ENCODE measurements at places on chromosomes 6 and 20.
A peak's percentile ranks its signal among the peaks of the same experiment; 100 is the strongest.

GRCh38 chr6:90413396-90413795, 116.8 kb upstream of the BACH2 start:
- H3K4me3 ChIP-seq, result no peak overlapping the region
- no peak for DNase-seq
- no peaks in the 10 kb centered on the region for H3K36me3 ChIP-seq
- H3K27me3 ChIP-seq, result no peaks in the 10 kb centered on the region
- no peak overlapping the region for H3K27ac ChIP-seq

- no peak overlapping the region for H3K4me3 ChIP-seq
- no peak overlapping the region for H3K27ac ChIP-seq
- H3K4me1 ChIP-seq, result no peaks in the 10 kb centered on the region
- DNase-seq, result no peak
- H3K27me3 ChIP-seq, result no peaks in the 10 kb centered on the region
Observed at GRCh38 chr20:15887387-15887786, 685.9 kb downstream of the KIF16B start.

DNA sequence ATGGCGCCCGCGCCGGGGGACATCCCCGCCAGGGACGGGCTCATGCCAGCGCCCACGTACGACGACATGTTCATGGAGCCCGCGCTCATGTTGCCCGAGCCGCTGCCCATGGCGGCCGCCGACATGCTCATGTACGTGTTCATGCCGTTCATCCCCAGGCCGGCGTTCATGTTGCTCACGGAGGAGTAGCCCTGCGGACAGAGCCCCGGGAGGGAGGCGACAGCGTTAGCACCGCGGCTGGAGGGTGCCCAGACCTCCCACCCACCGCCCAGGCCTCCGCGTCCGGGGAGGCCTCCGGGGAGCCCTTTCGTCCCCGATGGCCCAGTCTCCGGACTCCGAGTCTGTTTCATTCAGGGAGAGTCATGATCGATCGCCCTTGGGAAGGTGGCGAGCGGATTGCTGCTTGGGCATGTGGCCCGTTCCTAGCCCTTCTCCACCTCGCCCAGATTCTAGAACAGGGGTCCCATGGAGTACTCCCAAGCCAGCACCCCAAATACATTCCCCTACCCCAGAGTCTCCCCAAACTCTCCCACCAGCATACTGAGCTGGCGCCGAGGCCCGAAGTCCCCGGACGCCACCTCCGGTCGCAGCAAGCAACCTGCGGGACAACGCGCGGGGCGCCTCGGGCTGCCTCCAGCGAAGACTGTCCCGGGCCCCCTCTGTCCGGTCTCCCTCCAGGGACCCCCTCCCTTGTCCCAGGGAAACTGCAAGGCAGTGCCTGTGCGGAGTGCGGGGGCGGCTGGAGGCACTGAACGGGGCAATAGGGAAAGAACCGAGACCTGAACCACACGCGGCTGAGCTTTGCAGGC, 1.2 kb downstream of the FOXA2 start:
- H3K27ac ChIP-seq, result peak overlapping the region; percentile 20
- peaks cover 18% of the 10 kb centered on the region for H3K36me3 ChIP-seq
- no peaks in the 10 kb centered on the region for H3K4me1 ChIP-seq
- peaks cover 14% of the 10 kb centered on the region for H3K27me3 ChIP-seq
- H3K4me3 ChIP-seq, result peak overlapping the region; percentile 53

DNA sequence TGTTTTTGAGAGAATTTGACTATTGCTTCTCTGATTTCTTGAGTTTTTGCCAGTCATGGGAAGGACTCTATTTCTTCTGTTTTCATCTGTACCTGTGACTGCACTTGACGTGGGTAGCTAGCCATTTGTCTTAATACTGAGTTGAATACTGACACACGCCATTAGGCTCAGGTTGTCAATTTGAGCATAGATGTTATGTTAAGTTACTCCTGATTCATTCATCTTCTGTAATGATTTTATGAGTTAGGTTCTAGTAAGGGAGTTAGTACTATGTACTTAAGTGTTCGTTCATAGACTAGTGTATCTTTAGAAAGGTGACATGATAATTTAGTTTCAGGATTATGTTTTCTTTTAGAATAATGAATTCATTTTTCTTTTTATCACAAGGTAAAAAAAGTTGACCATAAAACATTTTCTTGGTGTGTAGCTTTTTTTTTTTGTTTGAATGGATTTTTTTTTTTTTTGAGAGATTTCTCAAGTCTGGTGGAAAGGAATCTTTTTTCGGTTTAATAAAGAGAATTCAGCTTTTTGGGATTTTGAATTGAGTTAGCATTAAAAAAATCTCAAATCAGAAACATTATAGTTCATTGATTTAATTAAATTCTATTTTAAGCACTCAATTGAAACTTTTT, 1.7 kb downstream of the AFDN start:
- H3K4me3 ChIP-seq, result peak overlapping the region; percentile 99
- H3K36me3 ChIP-seq, result no peaks in the 10 kb centered on the region
- no peaks in the 10 kb centered on the region for H3K27me3 ChIP-seq
- peak overlapping the region; percentile 73 for H3K27ac ChIP-seq
- H3K4me1 ChIP-seq, result peaks cover 46% of the 10 kb centered on the region

DNA sequence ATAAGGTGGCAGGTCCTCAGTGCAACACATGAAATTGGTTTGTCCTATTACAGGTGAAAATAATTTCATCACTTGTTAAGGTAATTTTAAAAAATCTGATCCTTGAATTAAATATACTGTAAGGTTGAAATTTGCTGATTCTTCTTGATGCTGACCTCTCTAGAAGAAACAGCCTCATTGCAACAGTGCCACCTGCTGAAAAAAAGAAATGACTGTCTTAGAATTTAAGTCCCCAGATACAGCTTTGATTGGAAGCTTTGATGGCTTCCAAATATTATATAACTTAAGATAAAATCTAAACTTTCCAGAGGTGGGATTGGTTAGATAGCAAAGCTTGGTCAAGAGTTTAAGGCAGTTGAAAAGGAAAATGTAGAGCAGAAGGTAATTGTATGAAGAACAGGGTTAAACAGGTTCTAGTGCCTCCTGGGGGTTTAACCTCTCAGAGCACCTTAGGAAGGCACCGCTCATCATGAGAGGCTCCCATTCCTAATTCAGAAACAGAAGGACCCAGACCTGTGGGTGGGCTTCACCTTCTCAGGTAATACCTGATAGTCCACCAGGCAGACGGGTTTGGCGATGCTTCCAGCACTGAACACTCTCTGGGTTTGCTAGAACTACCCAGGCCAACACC, 401.0 kb downstream of the PAX1 start:
- no peak for DNase-seq
- H3K36me3 ChIP-seq, result no peaks in the 10 kb centered on the region
- peaks cover 8% of the 10 kb centered on the region for H3K27me3 ChIP-seq
- H3K4me3 ChIP-seq, result no peak overlapping the region
- no peak overlapping the region for H3K27ac ChIP-seq

DNA sequence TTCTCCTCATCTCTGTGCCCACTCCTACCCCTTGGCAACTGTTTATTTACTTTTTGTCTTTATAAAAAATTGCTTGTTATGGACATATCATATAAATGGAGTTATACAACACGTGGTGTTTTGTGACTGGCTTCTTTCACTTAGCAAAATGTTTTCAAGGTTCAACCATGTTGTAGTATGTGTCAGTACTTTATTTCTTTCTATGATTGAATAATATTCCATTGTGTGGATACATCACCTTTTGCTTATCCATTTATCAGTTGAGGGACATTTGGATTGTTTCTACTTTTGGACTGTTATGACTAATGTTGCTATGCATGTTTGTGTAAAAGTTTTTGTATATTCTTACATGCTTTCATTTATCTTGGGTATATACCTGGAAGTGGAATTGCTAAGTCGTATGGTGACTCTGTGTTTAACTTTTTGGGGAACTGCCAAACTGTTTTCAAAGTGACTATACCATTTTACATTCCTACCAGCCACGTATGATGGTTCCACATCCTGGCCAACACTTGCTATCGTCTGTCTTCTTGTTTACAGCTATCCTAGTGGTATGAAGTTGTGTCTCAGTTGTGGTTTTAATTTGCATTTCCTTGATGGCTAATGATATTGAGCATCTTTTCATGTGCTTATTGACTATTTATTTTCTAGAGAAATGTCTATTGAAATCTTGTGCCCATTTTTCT, 84.4 kb downstream of the SLX4IP start:
- H3K36me3 ChIP-seq, result no peaks in the 10 kb centered on the region
- H3K27me3 ChIP-seq, result no peaks in the 10 kb centered on the region
- H3K27ac ChIP-seq, result peak overlapping the region; percentile 85
- no peak overlapping the region for H3K4me3 ChIP-seq
- no peak for DNase-seq

DNA sequence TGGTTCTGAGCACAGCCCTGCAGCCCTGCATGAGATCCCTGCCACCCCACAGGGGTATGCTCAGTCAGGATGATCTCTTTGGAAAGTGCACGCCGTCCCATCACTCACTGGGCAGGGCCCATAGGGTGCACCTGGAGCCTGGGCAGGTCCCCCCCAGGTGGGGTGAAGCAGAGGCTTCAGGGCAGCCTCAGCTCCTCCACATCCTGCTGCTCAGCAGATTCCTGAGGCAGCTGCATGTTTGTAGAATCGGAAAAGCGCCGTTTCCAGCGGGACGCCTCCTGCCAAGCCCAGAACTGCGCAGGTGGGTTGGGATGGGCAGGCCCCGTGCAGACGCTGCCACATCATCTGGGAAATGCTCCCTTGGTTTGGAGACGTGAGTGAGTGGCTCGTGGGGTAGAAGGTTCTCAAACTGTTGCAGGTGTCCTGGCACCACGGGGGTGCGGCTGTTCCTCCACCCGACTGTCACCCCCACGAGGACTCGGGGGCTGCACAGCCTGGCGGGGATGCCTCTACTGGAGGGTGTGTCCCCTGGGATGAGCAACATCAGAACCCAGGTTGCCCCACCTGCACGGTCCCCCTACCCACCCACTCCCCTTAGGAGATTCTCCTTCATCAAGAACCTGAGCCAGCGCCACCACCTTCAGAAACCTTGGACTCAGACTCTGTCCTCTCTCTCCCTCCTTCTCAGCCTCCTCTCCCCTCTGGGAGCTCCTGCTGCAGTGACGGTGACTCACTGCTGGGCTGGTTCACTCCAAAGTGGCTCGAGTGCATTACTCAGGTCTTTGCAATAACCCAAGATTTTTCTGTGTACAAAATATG, 334.1 kb downstream of the TAF4 start:
- H3K27me3 ChIP-seq, result no peaks in the 10 kb centered on the region
- no peaks in the 10 kb centered on the region for H3K36me3 ChIP-seq
- no peaks in the 10 kb centered on the region for H3K4me1 ChIP-seq
- no peak overlapping the region for H3K4me3 ChIP-seq

- no peaks in the 10 kb centered on the region for H3K36me3 ChIP-seq
- H3K27me3 ChIP-seq, result no peaks in the 10 kb centered on the region
- no peak overlapping the region for H3K4me3 ChIP-seq
- peak overlapping the region; percentile 5 for H3K27ac ChIP-seq
Observed at GRCh38 chr6:148565930-148566663, 180.7 kb upstream of the UST start.

GRCh38 chr6:55774286-55775028, 100.9 kb downstream of the BMP5 start:
- no peak overlapping the region for H3K4me3 ChIP-seq
- H3K27me3 ChIP-seq, result no peaks in the 10 kb centered on the region
- no peaks in the 10 kb centered on the region for H3K4me1 ChIP-seq
- no peak for DNase-seq
- no peak overlapping the region for H3K27ac ChIP-seq
